ENCODE measurements at places on chromosomes 3 and 15.

DNA sequence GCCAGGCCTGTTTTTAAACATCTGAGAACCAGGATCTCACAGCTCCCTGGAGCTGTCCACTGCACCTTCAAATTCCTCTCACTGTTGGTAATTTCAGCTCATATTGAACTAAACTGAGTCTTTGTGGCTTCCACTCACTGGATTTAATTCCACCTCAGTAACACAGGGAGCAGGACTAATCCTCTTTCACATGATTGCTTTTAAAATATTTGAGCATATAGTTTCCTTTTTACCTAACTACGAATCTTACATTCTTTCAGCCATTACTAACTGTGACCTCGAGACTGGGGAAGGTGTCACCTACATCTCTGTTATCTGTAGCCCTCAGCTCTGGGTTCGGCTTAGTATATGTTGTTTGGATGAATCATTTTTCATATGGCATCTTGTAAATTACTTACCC, 194.3 kb upstream of the C2CD4B start:
- DNase-seq = no peak

DNA sequence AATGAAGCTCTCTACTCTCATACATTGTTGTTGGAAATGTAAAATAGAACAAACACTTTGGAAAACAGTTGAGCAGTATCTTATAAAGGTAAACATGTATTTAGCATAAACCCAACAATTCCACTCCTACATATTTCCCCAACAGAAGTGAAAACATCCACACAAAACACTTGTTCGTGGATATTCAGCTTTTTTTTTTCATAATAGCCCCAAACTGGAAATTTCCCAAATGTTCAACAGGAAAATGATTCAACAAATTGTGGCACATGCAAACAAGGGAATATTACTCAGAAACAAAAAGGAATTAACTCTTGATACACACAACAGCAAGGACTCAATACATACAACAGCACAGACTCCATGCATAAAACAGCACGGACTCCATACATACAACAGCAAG, 28.5 kb downstream of the RFTN1 start:
- DNase-seq = no peak

DNA sequence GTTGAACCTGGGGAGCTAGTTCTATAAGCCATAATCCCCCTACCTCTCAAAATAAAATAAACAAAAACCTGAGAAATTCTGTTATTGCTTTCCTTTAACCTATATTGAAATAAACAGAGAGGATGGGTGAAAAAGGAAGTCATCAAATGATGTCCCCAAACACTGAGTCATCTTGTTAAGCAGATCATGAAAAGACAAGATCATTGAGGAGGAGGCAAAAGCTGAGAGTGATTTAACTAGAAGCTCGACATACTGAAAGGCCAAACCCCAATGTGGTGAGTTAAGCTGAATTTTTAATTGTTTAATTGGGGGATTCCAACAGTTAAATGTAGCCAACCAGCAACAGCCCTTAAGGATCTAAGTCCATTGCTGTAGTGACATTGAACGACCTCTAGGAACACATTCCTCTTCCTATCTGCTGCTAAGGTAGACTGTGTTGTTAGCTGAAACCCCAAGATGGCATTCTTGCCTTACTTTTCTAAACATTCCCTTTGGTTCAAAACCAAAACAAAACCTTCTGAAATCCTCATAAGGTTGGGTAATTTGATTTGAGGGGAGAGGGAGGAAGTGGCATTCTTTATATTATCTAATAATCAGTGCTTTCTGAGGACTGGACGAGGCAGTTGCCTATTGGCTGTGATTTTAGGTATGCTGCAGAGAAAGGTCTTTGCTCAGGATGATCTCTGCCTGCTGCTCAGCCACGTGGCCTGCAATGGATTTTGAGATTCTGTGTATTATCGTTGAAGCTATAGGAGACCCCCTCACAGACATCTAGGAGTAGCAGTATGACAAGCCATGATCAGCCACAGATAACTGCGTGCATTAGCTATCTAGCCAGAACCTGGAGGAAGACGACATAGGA, 62.7 kb upstream of the BNIP2 start:
- DNase-seq = no peak

DNA sequence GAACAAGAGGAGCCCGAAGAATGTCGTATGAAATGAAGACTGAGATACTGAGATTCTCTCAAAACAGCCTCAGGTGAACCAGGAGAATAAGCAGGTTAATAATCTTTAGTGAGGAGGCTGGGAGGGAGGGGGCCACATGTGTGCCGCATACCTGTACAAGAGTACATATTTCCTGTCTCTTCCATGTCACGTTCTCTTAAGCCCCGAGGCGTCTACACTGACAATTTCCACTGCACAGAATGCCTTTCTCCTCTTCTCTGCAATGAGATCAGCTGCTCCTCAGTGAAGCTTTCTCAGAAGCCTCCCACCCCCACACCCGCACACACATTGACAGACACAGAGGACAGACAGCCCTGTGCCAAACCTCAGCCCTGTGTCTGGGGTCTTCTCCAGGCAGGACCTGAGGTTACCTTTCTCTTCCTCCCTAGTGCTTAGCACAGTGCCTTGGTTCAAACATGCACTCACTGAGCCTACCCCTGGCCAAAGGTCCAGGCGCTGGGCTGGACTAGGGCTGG, 55.4 kb downstream of the PDZRN3 start:
- no peak for DNase-seq

DNA sequence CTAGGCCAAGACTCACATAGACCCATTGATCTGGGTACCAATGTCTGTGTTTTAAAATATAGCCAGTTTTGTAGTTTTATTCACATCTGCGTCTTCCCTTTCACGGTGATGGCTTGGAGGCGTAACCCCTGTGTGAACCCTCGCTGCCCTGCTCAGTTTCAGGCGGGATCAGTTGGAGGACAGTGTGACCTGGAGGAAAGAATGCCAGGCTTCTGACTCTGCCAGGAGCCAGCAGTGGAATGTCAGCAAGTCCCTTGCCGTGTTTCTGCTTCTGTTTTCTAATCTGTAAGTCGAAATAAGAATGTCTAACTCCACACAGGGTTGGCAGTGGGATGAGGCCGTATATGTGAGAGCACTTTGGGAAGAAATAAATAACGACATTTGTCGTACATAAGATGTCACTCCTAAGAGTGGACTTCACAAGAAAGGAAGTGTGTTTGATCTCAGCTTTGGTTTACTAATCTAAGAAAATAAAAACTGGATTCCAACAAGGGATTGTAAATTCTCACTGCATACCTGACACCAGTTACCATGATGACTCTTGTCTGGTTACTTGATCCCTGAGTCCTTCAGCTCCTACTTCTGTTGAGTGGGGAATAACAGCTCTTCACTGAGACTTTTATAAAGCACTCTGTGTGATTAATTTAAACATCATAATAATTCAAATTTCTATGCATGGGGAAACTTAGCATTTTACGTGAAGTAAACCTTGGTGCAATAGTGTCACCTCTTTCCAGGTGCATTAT, 6.3 kb upstream of the CA12 start:
- DNase-seq = no peak

GRCh38 chr3:129602730-129603560, 3.5 kb downstream of the PLXND1 start:
- DNase-seq = no peak

DNA sequence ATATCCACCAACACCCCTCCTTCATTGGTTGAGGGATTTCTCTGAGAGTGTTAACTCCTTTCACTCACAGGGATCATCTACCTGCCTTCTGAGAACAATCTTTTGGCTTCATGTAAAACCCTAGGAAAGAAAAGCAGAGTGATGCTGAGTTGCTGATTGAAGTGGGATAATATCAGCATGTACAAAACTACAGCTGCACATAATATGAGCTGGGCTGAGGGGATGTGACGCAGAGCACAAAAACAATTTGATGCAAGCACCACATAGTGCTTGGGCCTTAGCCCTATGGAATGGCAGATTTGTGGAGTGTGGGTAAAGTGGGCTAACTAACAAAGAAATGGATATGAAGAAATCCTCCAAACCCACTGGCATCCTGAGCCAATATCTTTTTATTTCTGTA, 267.6 kb upstream of the KCNH8 start:
- no peak for DNase-seq

DNA sequence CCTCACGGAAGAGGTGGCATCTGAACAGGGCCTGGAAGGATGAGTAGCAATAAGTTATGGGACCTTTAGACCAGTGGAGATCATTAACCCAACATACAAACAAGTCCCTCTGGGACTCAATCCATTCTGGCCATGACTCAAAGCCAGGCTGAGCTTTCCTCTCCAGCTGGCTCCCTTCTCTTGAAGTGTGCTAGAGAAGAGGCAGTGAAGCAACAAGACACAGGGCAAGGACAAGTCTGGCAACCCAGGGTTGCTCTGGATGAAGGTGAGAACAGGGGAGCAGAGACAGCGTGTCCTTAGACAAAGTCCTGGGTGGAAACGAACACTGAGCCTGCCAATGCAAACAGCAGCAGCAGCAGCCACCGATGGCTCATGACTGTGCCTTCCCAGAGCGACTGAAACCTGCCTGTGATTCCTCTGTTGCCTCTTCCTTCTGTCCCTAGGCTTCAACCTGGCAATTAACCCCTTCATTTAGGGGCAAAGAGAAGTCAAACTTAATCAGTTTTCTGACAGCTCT, 86.8 kb downstream of the BDH1 start:
- no peak for DNase-seq

DNA sequence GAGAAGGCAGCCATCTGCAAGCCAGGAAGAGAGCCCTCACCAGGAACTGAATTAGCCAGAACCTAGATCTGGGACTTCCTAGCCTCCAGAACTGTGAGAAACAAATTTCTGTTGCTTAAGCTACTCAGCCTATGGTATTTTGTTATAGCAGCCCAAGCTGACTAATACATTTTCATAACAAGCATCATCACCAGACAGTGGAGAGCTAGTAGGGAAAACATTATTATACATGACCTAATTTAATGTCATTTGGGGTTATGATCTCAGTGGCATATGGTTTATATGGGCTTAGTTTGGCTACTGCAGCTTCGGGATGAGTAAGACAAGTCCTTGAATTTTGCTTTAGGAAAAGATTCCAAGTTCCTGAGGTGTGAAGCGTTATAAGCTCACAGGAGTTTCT, 35.6 kb downstream of the LNP1 start:
- DNase-seq = no peak

DNA sequence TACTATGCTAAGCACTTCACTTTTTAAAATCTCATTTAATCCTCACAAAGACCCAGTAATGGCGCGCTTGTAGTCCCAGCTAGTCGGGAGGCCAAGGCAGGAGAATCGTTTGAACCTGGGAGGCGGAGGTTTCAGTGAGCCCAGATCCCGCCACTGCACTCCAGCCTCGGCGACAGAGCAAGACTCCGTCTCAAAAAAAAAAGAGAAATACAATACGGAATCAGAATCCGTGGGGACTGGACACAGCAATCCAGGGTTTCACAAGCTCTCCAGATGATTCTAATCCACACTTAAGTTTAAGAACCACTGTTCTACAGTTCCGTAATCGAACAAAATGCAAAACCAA, 426 bp upstream of the SUMF1 start:
- DNase-seq = no peak

- no peak for DNase-seq
These were observed 401.5 kb upstream of the PROK2 start for GRCh38 chr3:72186400-72186855.

DNA sequence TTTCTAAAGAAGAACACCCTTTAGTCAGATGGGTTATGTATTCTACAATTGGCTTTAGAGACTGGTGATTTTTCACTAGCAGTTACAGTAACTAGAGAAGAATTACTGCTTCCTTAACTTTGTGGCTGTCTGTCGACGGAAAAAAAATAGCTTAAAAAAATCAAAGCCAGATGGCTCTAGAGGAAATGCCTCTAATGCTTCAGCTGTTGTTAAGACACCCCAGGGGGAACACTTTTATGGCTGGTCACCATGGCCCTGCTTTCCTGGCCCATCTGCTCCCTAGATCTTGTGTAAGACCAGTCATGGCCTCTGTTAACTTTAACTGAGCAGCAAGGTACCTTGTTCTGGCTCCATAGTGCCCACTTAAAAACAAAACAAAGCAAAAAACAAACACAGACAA, 198.6 kb upstream of the PLSCR5 start:
- no peak for DNase-seq

DNA sequence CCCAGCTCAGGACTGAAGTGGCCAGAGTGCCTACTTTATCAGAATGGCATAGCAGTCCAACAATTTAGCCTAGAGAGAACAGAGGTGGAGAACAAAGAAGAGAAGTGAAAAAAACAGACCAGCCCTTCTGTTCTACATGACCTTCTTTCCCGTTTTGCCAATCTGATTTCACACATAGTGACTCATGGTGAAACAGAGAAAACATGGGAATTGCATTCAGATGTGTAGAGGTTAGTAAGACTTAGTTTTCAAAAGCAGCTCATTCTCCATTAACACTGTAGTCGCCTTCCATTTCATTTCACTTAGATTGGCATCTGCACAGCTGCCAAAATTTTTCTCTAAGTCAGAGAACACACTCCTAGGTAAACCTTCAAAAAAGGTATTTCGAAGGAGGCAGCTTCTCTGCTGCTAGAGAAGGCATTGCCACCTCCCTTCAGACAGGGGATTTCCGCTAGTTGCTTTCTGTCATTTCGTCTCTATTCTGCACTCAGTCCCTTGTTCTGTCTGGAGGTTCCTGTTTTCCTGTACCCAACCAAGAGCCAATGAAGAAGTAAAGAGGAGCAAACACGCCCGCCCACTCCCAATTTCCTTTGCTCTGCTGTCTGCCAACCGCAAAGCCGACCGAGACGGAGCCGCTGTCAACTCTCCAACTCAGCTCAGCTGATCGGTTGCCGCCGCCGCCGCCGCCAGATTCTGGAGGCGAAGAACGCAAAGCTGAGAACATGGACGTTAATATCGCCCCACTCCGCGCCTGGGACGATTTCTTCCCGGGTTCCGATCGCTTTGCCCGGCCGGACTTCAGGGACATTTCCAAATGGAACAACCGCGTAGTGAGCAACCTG, at the start of gene ARL6IP5:
Gene ARL6IP5, plus strand, starts transcription at position 612 of the 842 bp plus-strand sequence. Its CDS starts 111 bp downstream, at position 723.
- peak; percentile 78 for DNase-seq

DNA sequence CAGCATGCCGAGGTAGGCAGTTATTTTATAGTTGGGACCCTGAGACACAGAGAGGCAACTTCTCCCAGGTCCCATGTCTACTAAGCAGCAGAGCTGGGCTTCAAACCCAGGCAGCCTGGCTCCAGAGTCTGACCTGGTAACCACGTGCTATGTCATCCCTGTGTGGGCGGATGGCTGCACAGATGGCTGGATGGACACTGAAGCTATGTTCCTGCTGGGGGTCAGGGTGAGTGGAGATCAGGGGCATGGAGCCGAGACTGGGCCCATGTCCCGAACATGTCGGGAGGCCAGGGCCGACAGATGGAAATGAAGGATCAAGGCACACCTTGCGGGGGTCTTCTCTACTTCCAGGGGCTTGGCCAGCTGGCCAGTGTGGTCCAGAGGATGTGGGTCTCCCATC, 9.3 kb upstream of the FBLN2 start:
- no peak for DNase-seq

- no peak for DNase-seq
These were observed 25.2 kb downstream of the GOLGA6D start for GRCh38 chr15:75307778-75308390.

DNA sequence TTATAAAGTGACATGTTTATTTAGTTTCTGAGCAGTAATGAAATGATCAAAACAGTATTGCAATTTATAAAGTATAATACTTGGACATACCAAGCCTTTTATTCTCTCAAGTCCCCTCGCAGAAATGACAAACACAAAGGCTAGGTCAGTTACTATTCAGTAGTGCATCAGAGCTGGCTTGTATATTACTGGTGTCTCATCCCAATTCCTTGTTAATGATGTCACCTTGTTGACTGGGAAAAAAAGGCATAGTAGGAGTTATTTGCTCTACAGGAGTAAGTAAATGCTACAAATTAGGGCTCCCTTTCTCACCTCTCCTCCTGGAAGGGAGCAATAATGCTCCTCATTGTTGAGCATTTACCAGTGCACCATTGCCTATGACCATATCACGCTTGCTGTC, 317.6 kb downstream of the CHL1 start:
- DNase-seq = no peak

GRCh38 chr15:49830391-49830790, 209.5 kb downstream of the DTWD1 start:
- no peak for DNase-seq
